T-helper 1 cell (primary cell): ENCODE measurements at places on chromosomes 2 and 18.

DNA sequence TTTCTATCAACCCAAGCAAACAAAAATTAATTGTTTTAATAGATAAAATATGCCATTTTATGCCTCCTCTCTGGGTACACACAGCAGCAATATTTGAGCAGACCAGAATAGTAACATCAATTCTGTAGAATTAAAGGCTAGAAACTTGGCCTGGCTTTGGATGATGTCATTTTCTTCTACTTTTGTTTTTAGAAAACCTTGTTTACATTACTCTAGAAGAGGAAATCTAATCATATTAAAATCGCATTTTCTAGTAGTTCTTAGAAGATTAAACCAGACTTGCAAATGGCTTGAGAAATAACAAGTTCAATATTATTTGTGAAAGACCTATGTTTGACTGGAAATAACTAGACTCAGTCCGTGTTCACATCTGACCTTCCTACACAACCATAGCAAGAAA is 102.3 kb upstream of the RFX8 start:
- DNase-seq: no peak

- no peak for DNase-seq
These were observed 45.0 kb upstream of the ODC1 start for GRCh38 chr2:10493075-10493633.

DNA sequence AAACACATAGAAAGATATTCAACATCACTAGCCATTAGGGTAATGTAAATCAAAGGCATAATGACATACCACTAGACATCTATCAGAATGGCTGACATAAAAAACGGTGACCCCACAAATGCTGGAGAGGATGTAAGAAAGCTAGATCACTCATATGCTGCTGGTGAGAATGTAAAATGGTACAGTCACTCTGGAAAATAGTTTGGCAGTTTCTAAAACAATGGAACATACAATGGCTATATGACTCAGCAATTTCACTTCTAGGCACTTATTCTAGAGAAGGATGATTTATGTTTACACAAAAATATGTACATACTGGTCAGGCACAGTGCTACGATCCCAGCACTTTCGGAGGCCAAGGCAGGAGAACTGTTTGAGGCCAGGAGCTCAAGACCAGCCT is 87.3 kb downstream of the COLEC12 start:
- no peak for DNase-seq

GRCh38 chr2:16014041-16014787 is 73.9 kb downstream of the MYCN start:
- DNase-seq: no peak

DNA sequence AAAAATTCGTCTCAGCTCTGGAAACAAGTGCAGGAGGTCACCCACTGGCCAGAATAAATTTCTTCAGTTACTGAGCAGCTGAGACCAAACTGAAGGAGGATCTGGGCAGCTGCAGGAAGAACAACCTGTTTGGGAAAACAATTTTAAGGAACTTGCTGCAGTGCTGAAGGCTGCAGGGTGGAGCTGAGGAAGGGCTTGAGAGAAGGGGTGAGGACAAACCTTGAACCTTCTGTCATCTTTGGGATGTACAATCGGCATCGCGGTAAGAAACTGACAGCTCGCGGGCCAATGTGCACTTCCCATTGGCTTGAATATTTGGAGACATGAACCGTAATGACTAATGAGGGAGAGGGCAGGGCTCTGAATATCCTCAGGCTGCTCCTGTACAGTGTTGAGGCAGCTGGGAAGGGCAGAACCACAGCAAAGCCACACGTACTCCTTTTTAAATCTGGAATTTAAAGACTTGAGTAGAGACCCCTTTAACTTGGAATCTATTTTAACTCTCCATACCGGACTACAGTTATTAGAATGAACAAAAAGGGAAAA is 90.3 kb downstream of the TACR1 start:
- DNase-seq: no peak

- no peak for DNase-seq
These were observed 834.9 kb upstream of the SALL3 start for GRCh38 chr18:78144669-78145068.

DNA sequence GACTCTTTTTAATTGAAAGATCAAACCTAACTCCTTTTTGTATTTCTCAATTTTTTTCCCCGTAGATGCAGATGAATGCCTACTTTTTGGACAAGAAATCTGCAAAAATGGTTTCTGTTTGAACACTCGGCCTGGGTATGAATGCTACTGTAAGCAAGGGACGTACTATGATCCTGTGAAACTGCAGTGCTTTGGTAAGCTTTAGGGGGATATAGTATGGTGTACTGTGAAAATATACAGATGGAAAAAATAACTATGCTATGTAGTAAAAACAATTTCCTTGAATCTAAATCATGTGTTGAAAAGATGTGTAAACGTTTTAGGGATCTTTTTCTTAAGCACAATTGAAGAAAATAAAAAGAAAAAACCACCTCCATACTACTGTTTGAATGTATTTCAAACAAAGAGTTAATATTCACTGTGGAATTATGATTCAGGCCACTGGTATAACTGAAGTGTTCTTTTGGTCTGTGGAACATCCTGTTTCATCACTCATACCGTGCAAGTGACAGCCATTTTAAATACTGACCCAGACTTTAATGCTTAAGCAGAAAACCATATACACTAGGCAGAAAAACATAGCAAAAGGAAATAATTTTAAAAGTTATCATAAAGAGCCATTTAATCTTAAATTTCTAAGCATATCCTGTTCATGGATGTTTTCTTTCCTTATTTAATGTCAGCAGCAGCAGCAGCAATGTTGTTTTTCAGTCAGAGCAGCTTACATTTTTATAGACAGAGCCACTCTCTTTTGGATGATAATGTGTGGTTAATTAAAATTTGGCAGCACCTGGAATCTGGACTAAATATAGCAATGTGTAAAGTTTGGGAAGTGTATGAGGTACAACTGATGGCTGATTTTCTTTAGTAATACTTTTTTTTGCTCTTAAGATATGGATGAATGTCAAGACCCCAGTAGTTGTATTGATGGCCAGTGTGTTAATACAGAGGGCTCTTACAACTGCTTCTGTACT is 112.8 kb upstream of the RASGRP3 start:
- no peak for DNase-seq

GRCh38 chr2:164824872-164825271 is 16.8 kb downstream of the COBLL1 start:
- DNase-seq: no peak

- DNase-seq: no peak
These were observed 11.8 kb upstream of the ZFP36L2 start for GRCh38 chr2:43238176-43238575.

- no peak for DNase-seq
These were observed 132.3 kb downstream of the FOXI3 start for GRCh38 chr2:88320076-88320773.

DNA sequence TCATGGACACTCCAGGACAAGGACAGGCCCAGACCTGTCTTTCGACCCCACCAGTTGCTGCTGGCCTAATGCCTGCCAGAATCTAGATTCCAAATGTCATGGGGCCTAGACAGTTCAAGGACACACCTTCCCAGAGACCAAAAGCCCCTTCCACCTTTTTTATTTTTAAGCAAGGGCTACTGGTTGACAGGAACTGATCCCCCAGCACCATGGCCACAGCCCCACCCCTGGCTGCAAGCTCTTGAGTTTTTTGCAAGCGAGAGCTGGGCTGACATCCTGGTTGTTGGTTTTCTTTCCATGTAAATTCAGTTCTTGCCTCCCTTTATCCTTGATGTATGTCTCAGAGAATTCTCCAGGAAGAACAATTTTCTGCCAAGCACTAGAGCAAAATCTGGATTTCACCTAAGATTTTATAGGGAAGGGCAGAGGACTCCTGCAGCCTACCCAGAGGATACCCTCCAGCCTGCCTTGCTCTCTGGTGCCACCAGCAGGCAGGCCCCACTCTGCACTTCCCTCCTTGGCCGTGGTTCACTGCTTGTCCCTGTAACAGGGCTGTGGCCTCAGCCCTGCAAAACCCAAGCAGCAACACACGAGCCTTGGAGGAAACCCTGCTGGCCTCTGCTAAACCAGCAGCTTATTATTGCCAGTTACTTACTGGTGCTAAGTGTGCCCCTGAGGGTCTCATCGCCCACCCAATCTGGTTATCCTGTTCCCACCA is 97.7 kb downstream of the TWIST2 start:
- no peak for DNase-seq

DNA sequence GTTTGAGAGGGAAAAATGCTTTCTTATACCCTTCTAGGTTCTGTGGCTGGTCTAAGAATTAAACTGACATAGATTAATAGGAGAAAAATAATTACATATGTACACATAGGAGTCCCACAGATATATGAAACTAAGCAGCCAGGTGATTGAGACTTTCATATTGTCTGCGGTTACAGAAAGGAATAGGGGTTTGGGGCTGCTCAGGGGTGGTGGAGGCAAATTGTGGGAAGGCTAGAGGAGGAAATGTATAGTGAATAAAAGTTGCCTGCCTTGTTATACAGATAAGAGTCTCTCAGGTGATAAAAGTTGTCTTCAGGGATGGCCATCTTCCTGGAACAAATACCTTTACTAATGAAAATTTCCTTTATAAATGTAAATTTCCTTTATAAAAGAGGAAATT is 28.6 kb downstream of the MDH1 start:
- DNase-seq: no peak

- DNase-seq: no peak
These were observed 90.3 kb upstream of the BCL2L11 start for GRCh38 chr2:111030260-111030891.

GRCh38 chr2:238685327-238685709 is 162.6 kb upstream of the TWIST2 start:
- DNase-seq: no peak

DNA sequence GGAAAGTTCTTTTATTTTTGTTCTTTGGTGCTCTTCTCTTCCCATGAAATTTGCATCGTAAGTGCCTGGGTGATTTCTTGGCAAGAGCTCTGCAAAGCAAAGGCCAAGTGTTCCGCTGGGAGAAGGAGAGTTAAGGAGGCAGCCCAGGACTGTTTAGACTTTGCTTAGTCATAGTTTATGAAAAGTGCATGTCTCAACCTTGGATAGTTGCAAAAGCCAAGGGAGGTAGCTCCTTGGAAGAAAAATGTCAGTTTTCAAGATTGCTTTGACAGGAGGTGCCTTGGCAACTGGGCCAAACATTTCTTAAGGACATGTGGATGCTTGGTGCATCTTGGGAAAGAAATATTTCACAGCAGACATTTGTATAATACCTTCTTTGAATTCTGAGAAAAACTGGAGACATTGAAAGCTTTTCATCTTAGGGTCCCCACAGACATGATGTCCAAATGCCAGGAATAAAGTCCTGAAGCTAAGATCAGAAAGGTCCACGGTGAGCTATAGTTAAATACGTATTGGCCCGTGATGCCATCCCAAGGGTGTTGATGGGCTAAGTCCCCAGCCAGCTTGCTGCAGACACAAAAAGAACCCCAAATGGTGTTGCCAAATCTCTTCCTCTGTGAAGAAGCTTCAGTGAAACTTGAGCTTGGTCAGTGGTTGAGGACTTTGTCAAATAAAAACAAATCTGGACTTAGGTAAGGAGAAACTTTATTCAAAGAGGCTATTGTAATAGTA is 96.3 kb upstream of the THUMPD2 start:
- DNase-seq: no peak

- DNase-seq: no peak
These were observed 36.3 kb downstream of the ACVR1 start for GRCh38 chr2:157839822-157840221.

- DNase-seq: peak; percentile 49
These were observed 158.8 kb upstream of the SLC39A10 start for GRCh38 chr2:195498176-195498575.

DNA sequence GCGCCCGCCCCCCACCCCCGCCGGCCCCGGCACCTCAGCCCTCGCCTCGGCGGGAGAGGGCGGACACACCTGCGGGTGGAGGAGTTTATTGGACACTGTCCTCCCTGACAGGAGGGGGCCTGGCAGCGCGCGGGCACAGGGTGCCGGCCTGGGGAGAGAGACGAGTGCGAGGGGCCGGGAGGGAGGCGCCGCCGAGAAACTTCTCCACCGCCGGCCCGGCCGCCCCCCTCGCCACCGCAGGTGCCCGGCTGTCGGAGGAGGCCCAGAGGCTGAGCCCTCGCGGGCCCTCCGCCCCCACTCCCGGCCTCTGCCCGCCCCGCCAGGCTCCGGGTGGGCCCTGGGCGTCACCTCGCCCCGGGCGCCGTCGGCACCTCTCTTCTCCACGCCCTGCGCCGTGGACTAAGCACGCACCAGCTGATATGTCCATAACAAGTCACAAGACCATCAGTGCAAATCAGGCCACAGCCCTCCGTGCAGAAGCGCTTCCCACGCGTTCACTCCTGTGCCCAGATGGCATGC is 311.3 kb downstream of the CELF4 start:
- DNase-seq: no peak

- no peak for DNase-seq
These were observed 135.8 kb downstream of the METTL8 start for GRCh38 chr2:171297956-171298355.

DNA sequence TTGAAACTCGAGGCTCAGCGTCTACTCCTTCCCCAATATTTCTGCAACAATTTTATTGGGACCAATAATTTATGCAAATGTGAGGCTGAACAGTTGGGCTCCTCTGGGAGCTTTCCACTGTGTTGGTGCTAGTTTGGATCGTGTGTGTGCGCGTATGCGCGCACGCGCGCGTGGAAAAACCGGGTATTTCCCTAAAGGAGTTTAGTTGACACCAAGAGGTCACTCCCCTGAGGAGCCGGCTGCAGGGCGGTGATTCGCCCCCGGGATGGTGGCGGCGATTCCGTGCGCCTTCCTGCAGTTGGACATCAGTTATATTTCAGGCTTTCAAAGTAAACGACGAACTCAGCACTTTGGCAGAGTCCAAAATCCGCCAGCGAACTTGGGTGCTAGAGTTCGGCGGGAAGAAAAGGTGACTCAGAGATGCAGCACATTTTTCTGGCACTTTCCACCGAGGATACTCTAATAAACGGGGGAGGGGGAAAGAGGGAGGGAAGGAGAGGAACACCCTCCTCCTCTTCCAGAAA is 186.5 kb upstream of the FANCL start:
- no peak for DNase-seq

DNA sequence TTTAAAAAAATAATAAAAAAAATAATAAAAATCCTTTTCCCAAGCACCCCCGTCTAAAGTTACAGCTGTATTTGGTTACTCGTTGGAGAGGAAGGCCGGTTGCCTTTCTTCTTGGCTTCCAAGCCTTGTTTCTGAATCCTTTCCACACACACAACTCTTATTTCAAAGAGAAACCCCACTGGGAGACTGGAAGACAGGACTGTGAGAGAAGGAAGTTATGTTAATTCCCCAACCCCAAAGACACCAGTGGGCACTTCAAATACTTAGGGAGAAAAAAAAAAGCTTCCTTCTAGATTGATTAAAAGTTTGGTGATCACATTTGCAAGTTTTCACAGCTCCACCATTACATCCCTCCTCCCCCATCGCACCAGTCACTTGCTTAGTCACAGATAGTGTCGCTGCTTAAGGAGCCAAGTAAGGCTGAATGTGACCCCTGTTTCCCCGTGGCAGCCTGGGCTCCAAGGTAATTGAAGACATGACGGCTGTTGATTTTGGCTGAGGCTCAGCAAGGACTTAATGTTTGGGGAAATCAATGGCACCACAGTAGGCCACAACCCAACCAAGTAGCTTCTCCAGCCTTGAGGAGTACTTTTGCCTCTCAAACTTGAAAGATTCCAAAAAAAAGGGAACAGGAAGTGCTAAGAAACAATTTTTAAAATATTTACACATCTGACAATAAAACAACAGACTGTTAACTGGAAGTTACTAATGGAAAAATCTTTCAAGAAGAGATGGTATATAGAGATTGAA is 40.8 kb upstream of the FRZB start:
- no peak for DNase-seq

- peak; percentile 65 for DNase-seq
These were observed 101.6 kb downstream of the SPTBN1 start for GRCh38 chr2:54557601-54558187.

GRCh38 chr2:133169274-133169912 is 398.9 kb downstream of the NCKAP5 start:
- no peak for DNase-seq

- DNase-seq: no peak
These were observed 123.5 kb upstream of the HS6ST1 start for GRCh38 chr2:128442053-128442751.
